ENCODE measurements at places on chromosomes 11 and 22.

- no peak for DNase-seq
Observed at GRCh38 chr11:65305501-65306268, 9.0 kb upstream of the CDC42EP2 start.

GRCh38 chr11:116853461-116854073 lies 16.1 kb upstream of the APOA1 start:
- DNase-seq, result peak; percentile 90

DNA sequence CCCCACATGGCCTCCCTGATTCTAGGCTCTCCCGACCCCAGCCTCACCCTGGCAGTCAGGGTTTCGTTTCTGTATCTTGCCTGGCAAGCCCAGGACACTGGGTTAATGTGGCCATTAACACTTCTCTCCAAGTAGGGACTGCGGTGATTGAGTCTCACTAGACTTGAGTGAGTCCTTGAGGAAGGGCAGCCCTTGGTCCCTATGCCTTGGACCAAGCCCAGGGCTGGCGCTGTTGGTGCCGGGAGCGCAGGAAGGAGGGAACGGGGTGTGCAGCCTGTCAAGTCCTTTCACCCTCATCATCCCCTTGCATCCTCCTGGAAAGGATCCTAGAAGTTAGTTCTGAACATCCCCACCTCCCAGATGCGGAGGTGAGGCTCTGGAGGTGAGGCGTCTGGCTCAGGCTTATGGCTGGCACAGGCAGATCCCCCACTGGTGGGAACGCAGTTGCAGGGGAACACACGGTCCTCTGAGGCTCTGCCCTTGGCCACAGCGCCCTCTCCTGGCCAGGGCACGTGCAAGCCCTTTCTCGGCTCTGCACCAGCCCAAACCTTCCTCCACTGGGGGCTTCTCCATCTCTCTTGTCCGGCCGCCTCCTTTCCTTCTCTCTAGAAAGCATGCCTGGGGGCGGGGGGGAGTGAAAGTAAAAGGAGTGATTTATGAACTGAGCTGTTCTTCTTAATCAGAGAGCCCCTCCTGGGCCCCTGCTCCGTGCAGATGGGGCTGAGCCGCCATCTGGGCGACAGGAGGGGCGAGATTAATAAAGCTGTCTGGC lies 56.7 kb downstream of the TP53I11 start:
- DNase-seq, result peak; percentile 62

DNA sequence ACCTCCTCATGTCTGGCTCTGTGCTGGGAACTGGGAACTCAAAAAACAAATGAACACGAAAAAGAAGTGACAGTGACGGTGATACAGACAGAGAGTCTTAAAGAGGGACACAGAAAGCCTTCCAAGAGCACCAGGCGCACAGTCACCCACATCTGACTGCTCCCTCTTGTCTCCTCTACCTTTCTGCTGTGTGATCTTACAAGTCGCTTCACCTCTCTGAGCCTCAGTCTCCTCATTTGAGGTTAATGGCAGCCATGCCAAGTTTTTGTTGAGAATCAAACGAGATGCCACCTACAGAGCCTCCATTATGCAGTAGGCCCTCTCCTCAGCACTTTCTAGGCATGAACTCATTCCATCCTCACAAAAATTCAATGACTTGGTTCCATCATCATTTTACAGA lies 3.7 kb downstream of the LRRC32 start:
- DNase-seq, result no peak

- peak; percentile 8 for DNase-seq
Observed at GRCh38 chr11:6319704-6320410, 444 bp downstream of the CAVIN3 start.

DNA sequence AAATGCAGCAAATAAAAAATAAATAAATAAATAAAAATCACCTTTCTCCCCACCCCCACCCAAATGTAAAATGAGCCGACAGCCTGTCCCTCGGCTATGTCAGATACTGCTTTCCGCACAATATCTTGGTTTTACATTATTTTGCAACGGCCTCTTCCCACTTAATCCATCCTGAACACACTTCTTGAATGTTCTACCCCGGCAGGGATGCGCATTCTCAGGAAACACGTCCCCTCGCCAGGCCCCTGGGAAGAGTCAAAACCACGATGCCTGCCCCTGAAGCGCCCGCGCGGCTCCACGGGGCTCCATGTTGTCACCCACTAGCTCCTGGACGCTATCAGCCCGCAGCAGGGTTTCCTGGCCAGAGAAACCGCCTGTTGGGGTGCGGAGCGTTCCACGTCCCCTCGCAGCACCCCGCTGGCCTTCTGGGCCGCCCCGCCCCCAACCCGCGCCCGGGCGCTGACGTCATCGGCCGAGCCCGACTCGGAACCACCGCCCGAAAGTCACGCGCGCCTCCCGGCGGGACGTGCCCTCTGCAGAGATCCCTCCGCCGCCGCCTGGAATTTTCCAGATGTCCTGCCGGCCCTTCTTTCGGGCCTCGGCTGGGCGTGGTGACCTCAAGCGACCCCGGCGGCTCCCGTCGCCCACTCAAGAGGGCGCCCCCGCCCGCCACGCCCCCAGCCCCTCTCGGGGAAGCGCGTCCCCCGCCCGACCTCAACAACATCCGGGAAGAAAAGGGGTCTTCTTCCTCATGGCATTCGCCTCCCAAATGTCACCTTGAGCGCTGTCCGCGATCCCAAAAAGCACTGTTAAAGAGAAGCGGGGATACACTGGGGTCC lies 585 bp upstream of the NEAT1 start:
- peak; percentile 99 for DNase-seq

DNA sequence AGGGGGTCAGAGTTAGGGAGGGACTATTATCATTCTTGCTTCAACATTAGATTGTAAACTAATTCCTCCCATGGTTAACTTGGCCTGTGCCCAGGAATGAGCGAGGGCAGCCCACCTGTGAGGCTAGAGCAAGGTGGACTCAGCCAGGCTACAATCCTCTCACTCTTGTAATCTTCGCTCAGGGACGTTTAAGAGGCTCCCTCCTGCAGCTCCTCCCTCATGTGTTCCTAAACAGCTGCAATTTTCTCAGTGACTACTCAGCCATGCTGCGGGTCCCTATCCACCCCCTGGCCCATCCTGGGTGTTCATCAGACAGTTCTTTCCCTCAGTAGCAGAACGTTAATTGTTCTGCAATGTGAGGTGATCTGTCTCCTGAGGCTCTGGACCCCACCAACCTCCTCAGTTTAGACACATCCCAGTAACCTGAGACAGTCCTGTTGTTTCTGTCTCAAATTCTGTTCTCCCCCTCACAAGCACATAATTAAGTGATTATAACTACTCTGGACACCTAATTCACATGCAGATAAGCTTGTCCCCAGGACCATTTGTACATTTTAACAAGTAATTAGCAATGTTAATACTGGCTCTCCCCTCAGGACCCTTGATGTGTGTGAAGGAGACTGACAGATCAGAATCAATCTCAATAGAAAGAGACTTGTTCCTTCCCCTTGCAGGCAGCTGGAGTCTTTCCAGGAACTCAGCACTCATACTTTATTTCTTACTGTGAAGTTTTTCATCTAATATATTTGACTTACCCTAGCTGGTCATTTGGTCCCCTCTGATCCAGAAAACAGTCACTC lies 337.2 kb upstream of the B3GAT1 start:
- no peak for DNase-seq

DNA sequence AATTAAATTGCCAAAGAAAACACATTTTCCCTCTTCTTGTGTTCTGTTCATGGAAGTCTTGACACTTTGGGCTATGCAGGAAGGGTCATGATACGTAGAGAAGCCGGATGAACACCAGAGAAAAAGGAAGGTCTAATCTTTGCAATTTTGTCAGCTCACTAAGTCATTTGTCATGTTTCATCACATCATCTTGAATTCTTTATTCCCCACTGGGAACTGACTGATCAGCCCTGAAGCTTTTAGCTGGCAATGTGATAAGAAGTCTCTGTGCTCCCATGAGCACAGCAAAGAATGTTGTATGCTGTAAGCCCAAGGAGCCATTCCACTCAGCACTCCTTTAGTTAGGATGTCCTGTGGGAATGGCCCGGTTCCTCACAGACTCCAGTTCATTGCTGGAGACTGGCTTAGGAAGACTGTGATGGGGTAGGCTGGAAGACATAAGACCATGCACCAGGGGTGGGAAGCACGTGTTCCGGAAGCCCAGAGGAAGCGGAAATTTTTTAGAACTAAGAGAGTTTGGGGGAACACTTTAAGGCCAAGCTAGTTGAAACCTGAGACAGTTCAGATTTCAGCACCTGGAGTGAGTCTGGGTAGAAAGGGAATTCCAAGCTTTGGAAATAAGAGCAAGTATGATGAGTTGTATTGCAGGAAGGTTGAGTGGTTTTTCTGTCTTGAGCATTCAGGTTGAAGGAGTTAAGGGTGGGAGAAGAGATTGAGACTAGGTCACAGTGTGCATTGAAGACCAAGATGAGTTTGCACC lies 306.7 kb upstream of the MTNR1B start:
- no peak for DNase-seq

GRCh38 chr11:83140691-83141455 lies 16.1 kb upstream of the PCF11 start:
- peak; percentile 67 for DNase-seq

- DNase-seq, result no peak
Observed at GRCh38 chr22:19383292-19383691, 48.2 kb downstream of the HIRA start.

- DNase-seq, result no peak
Observed at GRCh38 chr11:104529213-104529612, 365.3 kb upstream of the PDGFD start.

GRCh38 chr11:26194881-26195280 lies 137.0 kb upstream of the ANO3 start:
- no peak for DNase-seq

DNA sequence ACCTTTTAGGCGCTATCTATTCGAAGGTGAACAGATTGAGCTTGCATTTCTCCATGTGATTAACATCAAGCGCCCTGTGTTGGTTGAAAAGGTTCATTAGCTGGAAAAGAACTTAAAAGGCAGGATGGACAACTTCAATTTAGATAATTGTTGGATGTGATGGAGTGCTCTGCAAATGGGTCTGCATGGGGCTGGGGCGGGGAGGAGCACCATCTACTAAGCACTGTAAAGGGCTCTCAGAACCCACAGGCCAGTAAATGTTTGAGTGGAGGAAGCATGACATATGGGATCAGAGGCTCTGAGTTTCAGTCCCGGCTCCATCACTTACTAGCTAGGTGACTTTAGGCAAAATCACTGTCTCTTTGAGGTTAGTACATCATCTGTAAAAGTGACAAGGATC lies 28.2 kb downstream of the ARL14EP start:
- no peak for DNase-seq

Measured in GM12865 (cell line).